ENCODE measurements at places on chromosomes 16 and 17. TPM values are rescaled to one million over a fixed set of nuclear protein-coding genes. Genes with fewer than 3 reads are reported as not detected.

Gene PLA2G10
- total RNA-seq, result 2.4 TPM

Gene CAPN15
- total RNA-seq, result 53.6 TPM

Gene PRM3
- not detected for total RNA-seq

Gene SLFN12L
- total RNA-seq, result 0.52 TPM

Gene UNC45B
- total RNA-seq, result not detected

Gene KRTAP17-1
- not detected for total RNA-seq

Gene PRAC1
- not detected for total RNA-seq

Gene B4GALNT2
- total RNA-seq, result not detected

- H3K36me3 ChIP-seq, result no peaks in the 10 kb centered on the region
- H3K4me3 ChIP-seq, result peak overlapping the region; percentile 42
- H3K27me3 ChIP-seq, result peaks cover 13% of the 10 kb centered on the region
- H3K27ac ChIP-seq, result no peak overlapping the region
- peak; percentile 78 for DNase-seq
These were observed 750 bp downstream of the TMEM132E start for GRCh38 chr17:34579979-34580684.

GRCh38 chr17:4554441-4554996, 665 bp downstream of the MYBBP1A start:
- H3K27ac ChIP-seq, result no peak overlapping the region
- H3K36me3 ChIP-seq, result peaks cover 37% of the 10 kb centered on the region
- peaks cover 15% of the 10 kb centered on the region for H3K4me1 ChIP-seq
- no peaks in the 10 kb centered on the region for H3K27me3 ChIP-seq
- DNase-seq, result no peak

DNA sequence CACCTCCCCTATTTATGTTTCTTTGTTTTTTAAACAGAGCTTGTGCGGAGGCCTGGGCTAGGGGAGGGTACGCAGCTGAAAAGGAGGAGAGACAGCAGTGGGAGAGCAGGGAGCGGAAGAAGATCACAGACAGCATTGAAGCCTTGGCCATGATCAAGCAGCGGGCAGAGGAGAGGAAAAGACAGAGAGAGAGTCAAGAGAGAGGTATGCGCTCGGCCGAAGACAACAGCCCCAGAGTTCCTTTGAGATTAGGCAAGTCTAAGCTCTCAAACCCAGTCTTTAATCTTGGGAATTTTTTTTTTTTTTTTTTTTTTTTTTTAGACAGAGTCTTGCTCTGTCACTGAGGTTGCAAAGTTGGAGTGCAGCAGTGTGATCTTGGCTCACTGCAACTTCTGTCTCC, 20.6 kb downstream of the DNAAF1 start:
- H3K4me1 ChIP-seq, result no peaks in the 10 kb centered on the region
- H3K36me3 ChIP-seq, result no peaks in the 10 kb centered on the region
- H3K27me3 ChIP-seq, result no peaks in the 10 kb centered on the region

- H3K4me1 ChIP-seq, result no peaks in the 10 kb centered on the region
- no peak overlapping the region for H3K27ac ChIP-seq
- DNase-seq, result no peak
- H3K27me3 ChIP-seq, result no peaks in the 10 kb centered on the region
- H3K4me3 ChIP-seq, result no peak overlapping the region
- H3K36me3 ChIP-seq, result no peaks in the 10 kb centered on the region
These were observed 88.9 kb upstream of the HLF start for GRCh38 chr17:55175788-55176427.

DNA sequence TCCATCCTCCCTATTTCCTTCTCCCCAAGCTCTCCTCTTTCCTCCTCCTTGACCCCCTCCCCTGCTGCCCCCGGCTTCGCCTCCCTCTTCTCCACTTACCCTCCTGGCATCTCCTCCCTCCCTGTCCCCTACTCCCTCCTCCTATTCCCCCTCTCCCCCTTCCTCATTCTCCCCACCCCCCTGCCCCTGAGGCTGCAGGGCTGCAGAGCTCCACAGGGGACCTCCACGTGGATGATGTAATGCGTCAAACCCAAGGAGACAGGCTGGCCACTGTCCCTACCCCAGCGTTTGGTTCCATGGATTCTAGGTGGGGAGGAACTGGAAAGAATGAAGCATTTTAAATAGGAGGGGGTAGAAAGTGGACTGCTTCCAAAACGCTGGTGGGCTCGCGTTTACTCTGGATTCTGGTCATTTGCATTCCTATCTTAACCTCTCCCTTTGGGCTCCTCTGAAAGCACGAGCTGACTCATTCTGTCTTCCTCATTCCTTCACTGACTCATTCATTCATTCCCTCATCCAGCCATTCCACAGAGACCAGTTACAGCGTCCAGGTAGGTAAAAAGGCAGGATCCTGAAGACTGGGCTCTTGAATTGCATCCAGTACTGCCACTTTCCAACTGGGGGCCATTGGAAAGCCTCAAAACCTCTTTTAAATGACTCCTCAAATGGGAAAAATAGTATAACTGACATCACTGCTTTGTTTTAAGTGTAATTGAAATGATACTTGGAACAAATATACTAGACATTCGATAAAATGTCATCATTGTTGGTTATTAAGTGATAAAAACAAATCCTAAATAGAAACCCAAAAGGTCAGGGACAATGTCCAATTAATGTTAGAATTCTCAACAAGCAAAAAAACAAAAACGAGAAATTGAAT, 943 bp upstream of the COTL1 start:
- H3K27me3 ChIP-seq, result no peaks in the 10 kb centered on the region
- DNase-seq, result peak; percentile 32
- no peak overlapping the region for H3K4me3 ChIP-seq
- H3K27ac ChIP-seq, result peak overlapping the region; percentile 46

DNA sequence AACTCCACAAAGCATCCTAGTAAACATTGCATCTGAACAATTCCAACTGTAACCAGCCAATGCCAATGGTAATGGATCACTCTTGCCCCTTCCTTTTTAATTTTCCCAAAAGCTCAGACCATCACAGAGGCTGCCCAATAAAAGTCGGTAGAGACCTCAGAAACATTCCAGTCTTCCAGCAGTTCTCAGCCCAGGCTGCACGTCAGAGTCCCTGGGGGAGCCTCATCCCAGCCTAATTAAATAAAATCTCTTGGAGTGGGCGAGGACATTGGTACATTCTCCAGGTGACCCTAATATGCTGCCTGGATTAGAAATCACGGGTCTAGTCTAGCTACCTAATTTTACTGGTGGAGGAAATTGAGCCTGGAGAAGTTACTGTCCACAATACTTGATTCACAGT, 117.1 kb upstream of the MYOCD start:
- no peaks in the 10 kb centered on the region for H3K27me3 ChIP-seq
- no peak overlapping the region for H3K4me3 ChIP-seq
- H3K36me3 ChIP-seq, result no peaks in the 10 kb centered on the region
- no peak overlapping the region for H3K27ac ChIP-seq
- H3K4me1 ChIP-seq, result no peaks in the 10 kb centered on the region

DNA sequence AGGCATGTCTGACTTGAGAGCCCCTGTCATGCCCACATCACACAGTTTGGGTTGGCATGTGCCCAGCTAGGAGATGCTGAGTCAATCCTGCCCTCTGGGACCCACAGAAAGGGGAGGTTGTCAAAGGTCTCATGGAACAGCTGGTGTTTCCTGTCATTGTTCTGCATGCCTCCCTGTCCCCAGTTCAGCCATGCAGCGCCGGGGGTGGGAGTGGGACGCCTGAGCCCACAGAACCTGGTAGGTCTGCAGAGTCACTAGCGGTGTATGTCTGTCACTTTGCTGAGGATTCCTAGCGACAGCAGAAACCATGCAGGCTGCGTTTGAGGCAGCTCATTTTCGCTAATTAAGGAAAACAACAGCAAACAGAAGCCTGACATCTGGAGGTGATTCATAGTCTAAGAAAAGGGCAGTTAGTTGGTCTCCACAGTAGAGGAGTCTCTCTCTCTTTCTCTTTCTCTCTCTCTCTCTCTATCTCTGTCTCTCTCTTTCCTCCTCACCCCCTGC, 19.6 kb upstream of the CCL1 start:
- no peak for DNase-seq
- no peak overlapping the region for H3K27ac ChIP-seq
- no peak overlapping the region for H3K4me3 ChIP-seq

- peaks cover 11% of the 10 kb centered on the region for H3K4me1 ChIP-seq
- no peaks in the 10 kb centered on the region for H3K36me3 ChIP-seq
- peak; percentile 22 for DNase-seq
- H3K4me3 ChIP-seq, result peak within 1 kb of the TSS; percentile 80
- H3K27me3 ChIP-seq, result no peaks in the 10 kb centered on the region
These were observed at the start of gene CRAMP1 for GRCh38 chr16:1612320-1613111. Gene CRAMP1 (plus strand): TSS chr16:1612360. CDS start chr16:1614640, 2,280 bp downstream.

- no peaks in the 10 kb centered on the region for H3K4me1 ChIP-seq
- no peak overlapping the region for H3K4me3 ChIP-seq
- no peaks in the 10 kb centered on the region for H3K27me3 ChIP-seq
- no peaks in the 10 kb centered on the region for H3K36me3 ChIP-seq
- no peak overlapping the region for H3K27ac ChIP-seq
- DNase-seq, result no peak
These were observed 53.9 kb upstream of the ALOX12 start for GRCh38 chr17:6941989-6942388.

- no peaks in the 10 kb centered on the region for H3K36me3 ChIP-seq
- H3K4me1 ChIP-seq, result no peaks in the 10 kb centered on the region
- H3K4me3 ChIP-seq, result no peak overlapping the region
- no peak overlapping the region for H3K27ac ChIP-seq
- no peaks in the 10 kb centered on the region for H3K27me3 ChIP-seq
These were observed 80.3 kb upstream of the LHX1 start for GRCh38 chr17:36856903-36857381.

DNA sequence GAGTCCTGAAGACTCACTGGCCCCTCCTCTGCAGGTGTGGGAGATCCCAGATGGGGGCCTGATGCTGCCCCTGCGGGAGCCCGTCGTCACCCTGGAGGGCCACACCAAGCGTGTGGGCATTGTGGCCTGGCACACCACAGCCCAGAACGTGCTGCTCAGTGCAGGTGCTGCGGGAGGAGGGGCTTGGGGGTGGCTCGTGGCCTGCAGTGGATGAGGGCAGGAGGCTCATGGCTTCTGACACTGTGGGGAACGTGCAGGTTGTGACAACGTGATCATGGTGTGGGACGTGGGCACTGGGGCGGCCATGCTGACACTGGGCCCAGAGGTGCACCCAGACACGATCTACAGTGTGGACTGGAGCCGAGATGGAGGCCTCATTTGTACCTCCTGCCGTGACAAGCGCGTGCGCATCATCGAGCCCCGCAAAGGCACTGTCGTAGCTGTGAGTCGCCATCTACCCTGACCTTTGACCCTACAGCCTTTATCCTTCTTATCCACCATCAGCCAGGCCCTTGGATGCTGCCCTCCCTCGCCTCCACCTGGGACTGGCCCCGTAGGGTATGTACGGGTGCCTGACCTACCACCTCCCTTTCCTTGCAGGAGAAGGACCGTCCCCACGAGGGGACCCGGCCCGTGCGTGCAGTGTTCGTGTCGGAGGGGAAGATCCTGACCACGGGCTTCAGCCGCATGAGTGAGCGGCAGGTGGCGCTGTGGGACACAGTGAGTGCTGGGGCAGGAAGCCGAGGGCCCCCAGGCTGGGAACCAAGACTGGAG, 3.6 kb downstream of the CORO1A start:
- no peak overlapping the region for H3K27ac ChIP-seq
- no peak overlapping the region for H3K4me3 ChIP-seq
- no peaks in the 10 kb centered on the region for H3K36me3 ChIP-seq

DNA sequence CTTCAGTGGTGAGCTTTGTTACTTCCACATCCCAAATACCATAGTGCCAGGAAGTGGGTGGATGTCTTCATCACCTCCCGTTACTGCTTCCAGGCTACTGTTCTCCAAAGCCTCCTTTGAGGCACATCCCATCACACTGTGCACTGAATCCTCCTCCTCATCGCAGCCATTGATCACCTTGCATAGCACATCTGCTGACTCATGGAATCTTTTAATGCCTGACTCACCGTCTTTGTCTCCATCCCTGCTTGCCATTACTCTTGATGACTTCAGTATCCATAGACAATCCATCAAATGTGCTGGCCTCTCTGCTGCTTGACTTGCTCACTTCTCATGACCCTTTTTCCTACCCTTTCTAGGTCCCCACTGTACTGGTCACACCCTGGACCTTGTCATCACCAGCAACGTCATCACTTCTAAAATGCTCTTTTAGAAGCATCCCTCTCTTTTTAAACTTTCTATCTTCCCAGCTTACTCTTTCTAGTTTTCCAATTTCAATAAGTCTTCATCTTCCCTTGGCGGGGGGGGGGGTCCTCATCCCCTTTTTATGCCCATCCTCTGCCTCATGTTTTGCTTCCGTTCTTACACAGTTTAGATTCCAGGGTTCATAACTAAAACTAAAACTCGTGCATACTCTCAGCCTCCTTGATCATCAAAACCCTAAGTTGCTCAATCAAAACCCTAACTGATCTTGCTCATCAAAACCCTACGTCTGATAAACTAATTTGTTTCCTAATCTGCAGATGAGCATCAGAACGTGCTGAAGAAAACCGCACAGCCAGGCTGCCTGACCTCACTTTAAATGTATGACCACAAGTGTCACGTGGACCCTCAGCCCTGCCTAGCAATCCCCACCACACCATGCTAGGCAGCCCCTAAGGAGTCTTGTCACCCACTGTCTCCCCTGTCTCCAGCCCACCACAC, 289.7 kb upstream of the ZFHX3 start:
- H3K27me3 ChIP-seq, result no peaks in the 10 kb centered on the region
- no peak for DNase-seq
- H3K4me3 ChIP-seq, result no peak overlapping the region
- H3K36me3 ChIP-seq, result no peaks in the 10 kb centered on the region

DNA sequence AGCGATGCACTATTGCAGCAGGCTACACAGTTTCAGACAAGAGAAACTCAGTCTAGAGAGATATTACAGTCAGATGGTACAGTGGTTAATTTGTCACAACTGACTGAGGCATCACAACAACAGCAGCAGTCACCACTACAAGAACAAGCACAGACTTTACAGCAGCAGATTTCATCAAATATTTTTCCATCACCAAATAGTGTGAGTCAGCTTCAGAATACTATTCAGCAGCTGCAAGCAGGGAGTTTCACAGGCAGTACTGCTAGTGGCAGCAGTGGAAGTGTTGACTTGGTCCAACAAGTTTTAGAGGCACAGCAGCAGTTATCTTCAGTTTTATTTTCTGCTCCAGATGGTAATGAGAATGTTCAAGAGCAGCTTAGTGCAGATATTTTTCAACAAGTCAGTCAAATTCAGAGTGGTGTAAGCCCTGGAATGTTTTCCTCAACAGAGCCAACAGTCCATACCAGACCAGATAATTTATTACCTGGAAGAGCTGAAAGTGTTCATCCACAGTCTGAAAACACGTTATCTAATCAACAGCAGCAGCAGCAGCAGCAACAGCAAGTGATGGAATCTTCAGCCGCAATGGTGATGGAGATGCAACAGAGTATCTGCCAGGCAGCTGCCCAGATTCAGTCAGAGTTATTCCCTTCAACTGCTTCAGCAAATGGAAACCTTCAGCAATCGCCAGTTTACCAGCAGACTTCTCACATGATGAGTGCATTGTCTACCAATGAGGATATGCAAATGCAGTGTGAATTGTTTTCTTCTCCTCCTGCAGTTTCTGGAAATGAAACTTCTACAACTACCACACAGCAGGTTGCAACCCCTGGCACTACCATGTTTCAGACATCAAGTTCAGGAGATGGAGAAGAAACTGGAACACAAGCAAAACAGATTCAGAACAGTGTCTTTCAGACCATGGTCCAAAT, 34.1 kb downstream of the NQO1 start:
- no peaks in the 10 kb centered on the region for H3K36me3 ChIP-seq
- no peak overlapping the region for H3K27ac ChIP-seq
- no peaks in the 10 kb centered on the region for H3K27me3 ChIP-seq
- no peak for DNase-seq

All from pancreas (tissue), 10 donors.